Activated naive CD8-positive, alpha-beta T cell treated with anti-CD3 and anti-CD28 coated beads, Interleukin-2, amount 50 U/mL, for 24 hours (primary cell): ENCODE measurements at places on chromosomes 6 and 20.

DNA sequence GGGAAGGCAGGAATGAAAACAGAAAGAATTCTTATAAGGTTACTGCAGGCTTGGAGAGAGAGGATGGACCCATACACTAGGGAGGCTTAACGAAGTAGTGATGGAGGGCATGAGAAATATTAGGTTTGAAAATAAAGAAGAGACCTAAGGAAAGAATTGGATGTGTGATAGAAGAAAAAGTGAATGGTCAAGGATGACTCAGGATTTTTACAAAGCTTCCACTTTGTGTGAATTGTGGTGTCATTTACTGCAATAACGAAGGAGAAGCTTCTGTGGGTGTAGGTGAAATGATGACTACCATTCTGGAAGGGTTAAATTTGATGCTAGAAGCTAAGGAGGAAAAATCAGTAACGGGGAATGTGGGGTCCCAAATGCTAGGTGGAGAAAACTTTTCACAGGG lies 191.2 kb downstream of the UTRN start:
- H3K27me3 ChIP-seq: no peaks in the 10 kb centered on the region
- H3K4me3 ChIP-seq: no peak overlapping the region
- peaks cover 2% of the 10 kb centered on the region for H3K4me1 ChIP-seq

DNA sequence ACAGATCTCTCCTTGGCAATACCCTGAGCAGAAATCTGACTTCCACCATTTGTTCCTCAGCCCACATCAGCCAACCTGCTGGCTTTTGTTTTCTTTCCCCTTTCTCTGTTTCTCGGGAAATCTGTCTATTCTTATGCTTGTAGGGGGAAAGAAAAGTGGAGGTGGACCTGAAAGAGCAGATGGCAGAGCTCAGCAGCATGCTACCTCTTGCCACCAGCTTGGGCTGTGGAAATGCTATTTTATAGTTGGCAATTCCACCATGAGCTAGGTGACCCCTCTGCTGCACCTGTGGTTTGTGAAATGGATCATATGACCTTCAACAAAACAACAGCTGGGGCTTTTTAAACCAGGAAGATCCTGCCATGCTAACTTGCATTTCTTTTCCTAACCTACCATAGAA lies 6.8 kb upstream of the SPATS1 start:
- H3K4me1 ChIP-seq: peaks cover 3% of the 10 kb centered on the region
- no peaks in the 10 kb centered on the region for H3K36me3 ChIP-seq
- no peak overlapping the region for H3K4me3 ChIP-seq
- no peak for DNase-seq

GRCh38 chr20:32588040-32588439 lies 2.9 kb upstream of the NOL4L start:
- H3K4me1 ChIP-seq: peaks cover 13% of the 10 kb centered on the region
- no peak overlapping the region for H3K4me3 ChIP-seq
- DNase-seq: no peak
- H3K36me3 ChIP-seq: no peaks in the 10 kb centered on the region
- no peak overlapping the region for H3K27ac ChIP-seq
- H3K27me3 ChIP-seq: peaks cover 21% of the 10 kb centered on the region

DNA sequence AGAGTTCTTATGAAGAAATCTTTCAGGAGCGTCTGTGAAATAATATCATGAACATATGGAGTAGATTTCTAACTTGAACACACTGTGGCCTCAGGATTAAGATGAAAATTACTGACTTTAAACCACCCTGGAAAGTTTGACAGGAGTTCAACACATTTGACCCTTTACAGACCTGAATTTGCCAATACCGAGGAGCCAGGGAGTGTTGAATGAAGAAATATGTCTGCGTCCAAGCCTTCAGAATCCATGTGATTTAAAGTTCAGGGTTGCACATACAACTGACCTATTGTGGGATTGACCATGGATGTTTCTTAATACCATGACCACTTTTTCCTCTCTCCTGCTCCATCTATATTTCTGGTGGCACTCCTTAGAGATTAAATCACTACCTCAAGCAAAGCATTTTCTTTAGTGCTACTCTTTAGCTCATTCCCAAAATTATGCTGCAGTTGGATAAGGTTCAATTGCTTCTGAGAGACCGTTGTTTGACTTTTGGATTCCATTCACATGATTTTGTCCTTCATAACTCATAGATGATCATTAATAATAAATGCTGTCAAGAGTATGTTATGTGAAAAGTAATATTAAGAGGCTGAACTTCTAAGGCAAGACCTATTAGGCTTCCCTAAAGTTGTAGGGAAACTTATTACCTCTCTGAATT lies 57.4 kb downstream of the PRL start:
- peaks cover 4% of the 10 kb centered on the region for H3K27me3 ChIP-seq
- no peak for DNase-seq
- no peak overlapping the region for H3K4me3 ChIP-seq
- H3K4me1 ChIP-seq: no peaks in the 10 kb centered on the region
- no peaks in the 10 kb centered on the region for H3K36me3 ChIP-seq
- H3K27ac ChIP-seq: no peak overlapping the region

DNA sequence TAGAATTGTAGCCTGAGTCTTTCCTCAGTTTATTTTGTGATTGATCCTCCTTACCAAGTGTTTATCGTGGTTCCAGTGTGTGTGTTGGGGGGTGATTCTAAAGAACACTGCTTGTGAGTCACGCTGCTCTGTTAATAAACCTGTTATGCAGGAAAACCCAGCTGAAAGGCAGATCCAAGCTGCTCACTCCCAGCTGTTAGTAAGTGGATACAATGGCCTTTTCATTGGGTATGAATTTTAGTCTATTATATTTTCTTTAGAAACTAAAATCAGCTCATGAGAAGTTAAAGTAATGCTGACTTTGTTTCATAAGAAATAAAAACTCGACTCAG lies 12.2 kb upstream of the DSTN start:
- DNase-seq: no peak
- H3K4me1 ChIP-seq: peaks cover 43% of the 10 kb centered on the region
- H3K4me3 ChIP-seq: no peak overlapping the region
- H3K36me3 ChIP-seq: no peaks in the 10 kb centered on the region
- H3K27ac ChIP-seq: peak overlapping the region; percentile 94

GRCh38 chr6:139380168-139380567 lies 5.7 kb upstream of the CITED2 start:
- H3K36me3 ChIP-seq: no peaks in the 10 kb centered on the region
- DNase-seq: no peak
- no peaks in the 10 kb centered on the region for H3K27me3 ChIP-seq
- peaks cover 28% of the 10 kb centered on the region for H3K4me1 ChIP-seq

GRCh38 chr20:62387933-62388635 lies 1.2 kb downstream of the RPS21 start:
- peak; percentile 45 for DNase-seq
- H3K4me1 ChIP-seq: peaks cover 33% of the 10 kb centered on the region
- H3K27me3 ChIP-seq: no peaks in the 10 kb centered on the region
- H3K27ac ChIP-seq: peak overlapping the region; percentile 95
- peak overlapping the region; percentile 95 for H3K4me3 ChIP-seq

GRCh38 chr6:72032086-72032485 lies 145.7 kb downstream of the RIMS1 start:
- no peaks in the 10 kb centered on the region for H3K4me1 ChIP-seq
- H3K27ac ChIP-seq: no peak overlapping the region
- no peak overlapping the region for H3K4me3 ChIP-seq
- DNase-seq: no peak

GRCh38 chr20:38194971-38195504 lies 30.0 kb upstream of the TGM2 start:
- H3K4me3 ChIP-seq: no peak overlapping the region
- no peak overlapping the region for H3K27ac ChIP-seq
- DNase-seq: no peak
- H3K4me1 ChIP-seq: no peaks in the 10 kb centered on the region
- peaks cover 10% of the 10 kb centered on the region for H3K27me3 ChIP-seq

DNA sequence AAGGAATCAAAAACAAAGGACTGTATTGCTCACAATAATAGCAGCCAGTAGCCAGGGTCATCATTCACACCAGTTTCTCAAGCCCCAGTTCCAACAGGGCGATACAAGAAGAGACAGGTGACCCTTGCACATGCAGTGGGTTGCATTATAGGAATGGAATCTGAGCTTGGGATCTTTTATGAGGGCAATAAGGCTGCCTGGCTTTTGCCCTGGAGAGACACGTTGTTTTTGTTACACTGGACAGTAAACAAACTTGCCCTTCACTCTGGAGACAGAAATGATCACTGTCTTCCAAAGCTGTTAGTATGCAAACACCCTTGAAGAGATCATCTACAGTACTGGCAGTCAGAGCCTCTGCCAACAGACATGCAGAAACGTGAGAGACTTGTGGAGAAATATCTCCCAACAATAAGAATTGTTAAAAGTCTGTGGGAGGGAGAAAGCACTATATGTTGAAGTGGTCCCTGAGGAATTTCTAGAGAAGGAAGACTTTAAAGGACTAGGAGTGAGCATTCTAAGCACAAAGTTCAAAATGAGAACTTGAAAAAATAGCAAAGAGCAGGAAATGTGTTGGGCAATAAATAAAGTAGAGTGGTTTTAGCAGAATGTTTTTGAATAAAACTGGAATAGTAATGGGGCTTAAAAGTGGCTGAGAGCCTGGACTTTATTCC lies 6.2 kb upstream of the COL12A1 start:
- peaks cover 21% of the 10 kb centered on the region for H3K4me1 ChIP-seq
- DNase-seq: no peak
- no peak overlapping the region for H3K27ac ChIP-seq
- H3K36me3 ChIP-seq: no peaks in the 10 kb centered on the region
- no peak overlapping the region for H3K4me3 ChIP-seq
- peaks cover 49% of the 10 kb centered on the region for H3K27me3 ChIP-seq

- no peaks in the 10 kb centered on the region for H3K4me1 ChIP-seq
- no peak overlapping the region for H3K4me3 ChIP-seq
- DNase-seq: no peak
- no peak overlapping the region for H3K27ac ChIP-seq
These were observed 32.1 kb upstream of the JAG1 start for GRCh38 chr20:10705801-10706459.

DNA sequence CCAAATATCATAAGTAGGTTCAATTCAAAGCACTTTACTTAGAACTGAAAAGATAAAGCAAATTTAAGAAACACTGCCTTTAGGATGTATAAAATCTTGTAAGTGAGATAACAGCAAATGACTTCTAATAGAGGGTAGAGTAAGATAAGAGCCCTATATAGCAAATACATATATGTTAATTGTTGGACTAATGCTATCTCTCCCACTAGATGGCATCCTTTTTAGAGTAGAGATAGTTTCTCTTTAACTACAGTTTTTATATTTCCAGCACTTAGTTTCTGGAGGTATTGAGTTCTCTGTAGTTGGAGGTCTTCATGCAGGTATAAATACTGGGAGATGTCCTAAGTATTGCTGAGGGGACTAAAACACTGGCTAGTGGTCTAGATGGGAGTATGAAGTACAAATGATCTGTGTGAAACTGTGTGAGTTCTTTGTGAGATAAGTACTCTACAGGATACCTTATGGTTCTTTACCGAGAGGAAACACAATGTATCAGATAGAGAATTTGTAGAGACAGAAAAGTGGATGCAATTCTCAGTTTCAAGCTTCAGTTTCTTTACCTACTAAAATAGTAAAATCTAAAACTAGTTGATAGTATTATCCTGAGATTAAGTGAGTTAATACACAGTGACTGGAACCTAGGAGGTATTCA lies 399.3 kb downstream of the KHDRBS2 start:
- no peak overlapping the region for H3K4me3 ChIP-seq
- no peak for DNase-seq
- no peaks in the 10 kb centered on the region for H3K36me3 ChIP-seq
- H3K27ac ChIP-seq: no peak overlapping the region

DNA sequence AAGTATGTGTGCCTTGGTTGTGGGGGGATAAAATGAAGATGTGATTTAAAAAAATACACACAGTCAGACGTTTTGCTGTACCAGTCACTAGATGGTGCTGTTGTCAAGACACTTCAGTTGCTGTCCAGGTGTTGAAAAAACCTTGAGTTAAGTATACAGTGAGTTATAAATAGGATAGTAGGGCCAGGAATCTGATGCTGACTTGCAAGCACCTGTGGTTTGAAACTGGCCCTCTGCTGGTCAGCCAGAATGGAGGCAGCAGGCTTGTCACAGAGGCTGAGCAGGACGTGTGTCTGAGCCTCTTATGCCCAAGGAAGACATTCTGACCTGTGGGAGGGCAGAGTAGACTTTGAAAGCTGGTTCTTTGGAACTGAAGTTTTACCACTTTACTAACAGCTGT lies 27.8 kb downstream of the RNF8 start:
- peaks cover 24% of the 10 kb centered on the region for H3K36me3 ChIP-seq
- H3K27me3 ChIP-seq: no peaks in the 10 kb centered on the region
- peak; percentile 6 for DNase-seq

DNA sequence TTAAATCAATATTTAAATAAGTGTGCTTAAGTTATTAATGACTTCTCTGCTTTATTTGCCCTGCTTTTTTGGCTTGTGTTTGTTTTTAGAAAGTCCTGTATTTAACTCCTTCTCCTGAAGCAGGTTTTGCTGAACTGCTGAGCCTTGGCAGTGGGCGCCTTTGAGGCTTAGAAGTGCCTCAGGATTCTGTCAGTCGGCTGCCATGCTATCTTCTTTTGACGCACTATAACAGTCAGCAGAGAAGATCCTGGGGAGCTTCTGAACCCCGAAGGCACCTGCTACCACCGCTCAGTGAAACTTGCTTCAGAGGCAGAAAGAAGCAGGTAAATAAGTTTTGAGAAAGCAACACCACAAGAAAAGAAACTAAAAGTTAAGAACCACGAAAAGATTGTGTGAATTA lies 22.4 kb downstream of the PCMT1 start:
- DNase-seq: no peak
- H3K27me3 ChIP-seq: no peaks in the 10 kb centered on the region
- peaks cover 5% of the 10 kb centered on the region for H3K4me1 ChIP-seq
- no peak overlapping the region for H3K27ac ChIP-seq
- no peak overlapping the region for H3K4me3 ChIP-seq
- peaks cover 43% of the 10 kb centered on the region for H3K36me3 ChIP-seq

- H3K27me3 ChIP-seq: peaks cover 15% of the 10 kb centered on the region
- no peak within 1 kb of the TSS for H3K27ac ChIP-seq
- peaks cover 2% of the 10 kb centered on the region for H3K4me1 ChIP-seq
- H3K36me3 ChIP-seq: no peaks in the 10 kb centered on the region
- DNase-seq: no peak
These were observed at the start of gene EEF1A2 for GRCh38 chr20:63498960-63499337. Gene EEF1A2 (minus strand): TSS chr20:63499083. CDS start chr20:63497763, 1,320 bp downstream.

DNA sequence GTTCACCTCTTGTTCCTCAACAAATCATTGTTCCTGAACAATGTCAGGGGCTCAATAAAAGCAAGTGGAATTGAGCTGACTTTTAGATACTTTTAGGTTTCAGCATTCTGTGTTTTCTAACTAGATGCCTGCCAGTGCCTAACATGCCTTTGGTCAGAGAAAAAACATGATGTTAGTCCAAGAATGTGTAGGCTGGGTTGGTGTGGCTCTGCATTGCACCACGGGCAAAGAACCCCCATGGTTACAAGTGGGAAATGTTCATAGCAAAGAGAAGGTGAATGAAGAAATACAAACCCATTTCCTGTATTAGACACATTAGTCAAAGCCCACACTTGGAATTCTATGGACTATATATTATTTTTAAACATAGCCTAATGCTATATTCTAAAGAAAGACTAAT lies 193.3 kb downstream of the TMEM200A start:
- H3K36me3 ChIP-seq: peaks cover 2% of the 10 kb centered on the region
- no peak for DNase-seq
- H3K4me1 ChIP-seq: peaks cover 39% of the 10 kb centered on the region
- H3K27me3 ChIP-seq: no peaks in the 10 kb centered on the region
- no peak overlapping the region for H3K4me3 ChIP-seq

GRCh38 chr20:10636326-10636818 lies 37.4 kb downstream of the JAG1 start:
- DNase-seq: no peak
- no peak overlapping the region for H3K27ac ChIP-seq
- no peaks in the 10 kb centered on the region for H3K27me3 ChIP-seq
- H3K4me3 ChIP-seq: no peak overlapping the region
- H3K4me1 ChIP-seq: no peaks in the 10 kb centered on the region
